NCI-H774 (cell line): ENCODE measurements at places on chromosomes 3 and 15.
A peak's percentile ranks its signal among the peaks of the same experiment; 100 is the strongest.

GRCh38 chr15:38080651-38081275, 146.3 kb downstream of the TMCO5A start:
- no peak for DNase-seq

- no peak for DNase-seq
Measured at GRCh38 chr15:48426941-48427340, 95.7 kb downstream of the DUT start.

DNA sequence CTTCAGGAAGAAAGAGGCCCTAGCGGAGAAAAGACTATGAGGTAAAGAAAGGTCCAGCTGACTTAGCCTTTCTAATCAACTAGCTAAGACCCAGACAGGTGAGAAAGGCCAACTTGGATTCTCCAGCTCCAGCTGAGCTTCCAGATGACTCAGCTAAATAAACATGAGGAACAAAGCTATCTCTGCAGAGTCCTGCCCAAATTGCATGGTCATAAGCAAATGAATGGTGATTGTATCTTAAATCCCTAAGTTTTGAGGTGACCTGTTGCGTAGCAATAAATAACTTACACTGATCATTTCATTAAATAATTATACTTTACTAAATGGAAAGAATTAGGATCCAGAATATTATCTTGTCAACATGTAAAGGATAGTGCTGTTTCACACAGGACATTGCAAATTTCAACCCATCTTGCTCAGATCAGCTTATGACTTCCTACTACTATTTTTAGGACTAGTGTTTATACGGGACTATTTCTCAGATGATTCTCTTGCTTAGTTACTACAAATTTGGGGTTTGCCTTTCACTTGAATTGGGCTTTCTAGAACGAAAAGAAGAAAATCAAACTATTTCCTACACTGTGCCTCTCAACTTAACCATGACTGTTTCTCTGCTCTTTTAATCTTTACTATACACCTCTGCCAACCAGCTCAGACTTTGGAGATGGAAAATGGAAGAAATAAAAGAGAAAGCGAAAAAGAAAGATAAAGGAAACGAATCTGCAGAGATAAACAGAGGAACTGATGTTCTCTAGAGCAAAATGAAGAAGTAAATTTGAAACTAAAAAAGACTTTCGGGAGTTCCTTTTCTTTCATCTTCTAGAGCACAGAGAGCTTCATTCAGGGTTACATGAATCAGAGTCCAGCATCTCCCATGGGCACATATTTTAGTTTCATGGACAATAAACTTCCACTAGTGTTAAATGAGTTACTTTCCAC, 6.6 kb upstream of the ADGRG7 start:
- no peak for DNase-seq

- DNase-seq = no peak
Measured at GRCh38 chr3:96266395-96267190, 547.8 kb upstream of the EPHA6 start.

- no peak for DNase-seq
Measured at GRCh38 chr3:151501171-151501922, 40.5 kb upstream of the IGSF10 start.

- DNase-seq = no peak
Measured at GRCh38 chr3:126350502-126351085, 6.6 kb downstream of the KLF15 start.

DNA sequence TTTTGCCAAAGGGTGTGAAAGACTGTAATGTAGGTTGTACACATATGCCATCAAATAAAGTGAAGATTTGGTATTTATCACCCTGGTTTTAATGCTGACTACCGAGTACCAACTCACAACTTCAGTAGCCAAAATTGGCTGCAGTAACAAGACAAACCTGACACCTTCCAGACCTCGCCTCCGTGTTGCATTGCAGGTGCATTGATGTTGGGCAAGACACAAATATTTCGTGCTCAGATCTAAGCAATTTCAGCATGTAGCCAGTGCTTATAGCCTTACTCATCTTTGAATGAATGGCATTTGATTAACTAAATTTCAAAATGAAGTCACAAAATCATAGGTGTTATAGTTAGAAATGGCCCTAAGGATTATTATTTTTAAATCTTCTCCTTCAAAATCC, 400.2 kb downstream of the SOX2 start:
- no peak for DNase-seq

DNA sequence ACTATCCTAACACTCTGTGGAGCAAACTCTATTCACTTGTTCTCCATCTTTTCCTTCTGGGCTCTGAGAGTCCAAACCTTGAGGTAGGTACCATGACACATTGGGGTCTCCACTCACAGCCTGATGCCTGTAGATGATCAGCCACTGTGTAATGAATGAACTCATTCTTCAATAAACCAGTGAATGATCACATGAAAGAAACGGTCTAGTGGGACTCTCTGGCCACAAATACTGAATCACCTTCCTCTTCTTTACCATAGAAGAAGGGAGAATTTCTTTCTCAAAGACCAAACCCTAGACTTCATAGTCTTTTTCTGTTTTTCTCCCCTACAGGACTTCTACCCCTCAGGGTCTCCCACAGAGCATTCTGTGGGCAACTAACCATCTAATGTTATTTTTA, 20.5 kb upstream of the ABHD2 start:
- DNase-seq = no peak

DNA sequence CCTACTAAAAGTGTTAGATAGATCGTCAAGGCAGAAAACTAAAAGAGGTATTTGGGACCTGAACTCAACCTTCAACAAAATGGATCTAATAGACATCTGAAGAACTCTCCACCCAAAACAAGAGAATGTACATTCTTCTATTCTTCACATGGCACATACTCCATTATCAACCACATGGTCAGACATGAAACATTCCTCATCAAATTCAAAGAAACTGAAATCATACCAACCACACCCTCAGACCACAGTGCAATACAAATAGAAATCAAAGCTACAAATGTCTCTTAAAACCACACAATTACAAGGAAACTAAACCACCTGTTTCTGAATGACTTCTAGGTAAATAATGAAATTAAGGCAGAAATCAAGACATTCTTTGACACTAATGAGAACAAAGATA, 984.1 kb upstream of the GBE1 start:
- no peak for DNase-seq

DNA sequence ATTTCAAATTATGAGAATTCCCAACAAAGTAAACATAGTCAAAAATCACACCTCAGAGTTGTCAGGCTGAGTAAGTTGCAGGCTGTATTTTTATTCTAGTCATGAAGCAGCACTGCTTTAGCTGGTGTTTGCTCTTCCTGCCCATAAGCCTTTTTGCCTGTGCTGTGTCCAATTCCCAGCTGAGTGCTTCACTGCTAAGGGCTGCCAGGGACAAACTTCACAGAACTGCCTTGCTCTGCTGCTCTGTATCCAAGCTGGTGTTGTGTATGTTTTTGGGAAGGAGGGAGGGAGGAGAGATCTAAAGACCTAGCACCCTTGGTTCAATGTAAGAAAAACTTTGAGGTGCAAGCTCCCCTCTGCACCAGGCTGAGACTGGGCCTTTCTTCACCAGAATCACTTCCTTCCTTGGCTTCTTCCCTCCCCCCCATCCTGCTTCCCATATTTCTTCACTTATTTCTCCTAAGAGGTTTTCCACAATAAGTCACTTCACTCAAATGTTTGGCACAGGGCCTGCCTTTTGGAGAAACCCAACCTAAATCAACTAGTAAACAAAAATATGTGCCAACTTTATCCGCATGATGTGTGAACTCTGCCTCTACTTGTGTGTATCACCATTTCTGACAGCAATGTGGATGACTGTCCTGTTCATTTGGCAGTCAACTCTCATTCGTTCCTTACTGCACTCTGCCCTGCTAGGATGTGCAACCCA, 156.1 kb downstream of the TBL1XR1 start:
- peak; percentile 35 for DNase-seq

DNA sequence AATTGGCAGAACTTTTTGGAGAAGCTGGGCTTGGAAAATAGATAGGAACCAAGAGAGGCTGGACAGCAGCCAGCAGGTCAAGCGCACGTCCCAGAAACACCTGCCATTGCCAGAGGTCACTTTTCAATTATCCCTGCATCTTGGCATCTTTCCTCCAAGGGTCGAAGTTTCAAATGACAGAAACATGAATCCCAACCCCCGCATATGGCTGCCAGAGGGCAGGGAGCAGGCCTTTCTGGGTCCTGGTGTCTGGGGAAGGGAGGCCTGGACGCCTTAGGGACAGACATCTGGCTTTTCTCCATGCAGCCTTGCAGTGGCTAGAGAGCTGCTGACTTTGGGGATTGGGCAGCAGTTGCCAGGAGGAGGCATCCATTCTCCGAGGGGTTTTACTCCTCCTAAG, 164.5 kb upstream of the TPM1 start:
- DNase-seq = no peak

GRCh38 chr15:60373745-60374144, 24.0 kb downstream of the ANXA2 start:
- DNase-seq = no peak

- peak; percentile 71 for DNase-seq
Measured at GRCh38 chr3:43894176-43895049, 203.7 kb downstream of the ABHD5 start.

DNA sequence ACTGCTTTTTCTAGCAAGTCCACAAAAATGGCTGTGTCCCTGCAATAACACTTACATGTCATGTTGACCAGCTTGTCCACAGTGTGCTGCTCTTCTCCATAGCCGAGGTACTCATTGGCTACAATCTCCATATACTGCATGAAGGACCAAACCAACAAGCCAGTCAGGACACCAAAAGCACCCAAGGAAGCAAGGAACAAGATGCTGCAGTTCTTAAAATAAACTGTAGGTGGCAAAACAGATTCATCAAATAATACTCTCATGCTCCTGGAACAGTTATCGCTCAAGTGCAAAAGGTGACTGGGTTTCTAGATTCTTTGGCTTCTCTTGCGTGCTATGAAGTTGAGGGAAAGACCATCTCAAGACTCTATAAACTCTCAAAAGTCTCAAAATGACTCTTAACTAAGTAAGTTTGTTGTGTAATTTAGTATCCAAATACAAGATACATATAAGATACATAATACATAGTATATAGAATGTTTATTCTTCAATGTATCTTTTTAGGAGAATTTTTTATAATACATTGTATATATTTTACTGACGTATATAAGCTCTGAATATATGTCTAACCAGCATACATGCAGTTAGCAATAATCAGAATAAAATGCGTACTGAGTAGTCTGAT, 57.0 kb downstream of the NEK10 start:
- peak; percentile 41 for DNase-seq

DNA sequence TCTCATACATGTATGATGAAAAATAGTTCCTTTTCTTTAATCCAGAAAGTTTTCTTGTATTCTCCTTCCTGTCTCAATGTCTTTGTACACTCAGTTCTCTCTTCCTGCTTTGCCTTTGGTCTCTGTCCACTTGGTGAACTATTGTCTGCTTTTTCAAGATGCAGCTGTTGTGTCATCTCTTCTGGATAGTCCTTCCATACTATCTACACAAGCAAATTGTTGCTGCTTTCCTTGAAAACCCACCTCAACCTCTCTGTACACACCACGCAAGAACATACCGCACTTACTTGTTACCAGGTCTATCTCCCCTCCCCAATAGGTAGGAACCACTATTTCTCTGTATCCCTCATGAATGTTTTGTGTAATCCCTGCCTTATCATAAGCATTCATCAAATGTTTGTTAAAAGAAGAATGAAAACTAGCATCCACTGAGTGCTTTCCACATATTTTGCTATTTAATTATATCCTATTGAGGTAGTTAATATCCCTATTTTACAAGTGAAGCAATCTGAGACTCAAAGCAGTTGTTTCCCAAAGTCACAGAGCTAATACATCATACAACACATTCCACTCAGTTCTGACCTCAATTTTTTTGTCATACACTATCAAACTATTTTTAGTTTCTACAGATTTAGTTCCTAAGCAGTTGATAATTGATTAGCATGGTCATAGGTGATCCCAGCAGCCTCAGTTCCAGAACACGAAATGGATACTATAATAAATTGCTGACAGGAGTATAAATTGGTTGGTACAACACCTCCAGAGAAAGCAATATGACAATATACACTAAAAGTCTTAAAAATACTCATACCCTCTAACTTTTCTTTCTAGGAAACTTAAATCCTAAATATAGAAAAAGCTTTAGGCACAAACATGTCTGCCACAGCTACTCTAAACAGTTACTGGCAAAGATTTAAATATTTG, 19.6 kb downstream of the HACL1 start:
- no peak for DNase-seq

GRCh38 chr3:100984308-100984707, 8.9 kb downstream of the ABI3BP start:
- no peak for DNase-seq

DNA sequence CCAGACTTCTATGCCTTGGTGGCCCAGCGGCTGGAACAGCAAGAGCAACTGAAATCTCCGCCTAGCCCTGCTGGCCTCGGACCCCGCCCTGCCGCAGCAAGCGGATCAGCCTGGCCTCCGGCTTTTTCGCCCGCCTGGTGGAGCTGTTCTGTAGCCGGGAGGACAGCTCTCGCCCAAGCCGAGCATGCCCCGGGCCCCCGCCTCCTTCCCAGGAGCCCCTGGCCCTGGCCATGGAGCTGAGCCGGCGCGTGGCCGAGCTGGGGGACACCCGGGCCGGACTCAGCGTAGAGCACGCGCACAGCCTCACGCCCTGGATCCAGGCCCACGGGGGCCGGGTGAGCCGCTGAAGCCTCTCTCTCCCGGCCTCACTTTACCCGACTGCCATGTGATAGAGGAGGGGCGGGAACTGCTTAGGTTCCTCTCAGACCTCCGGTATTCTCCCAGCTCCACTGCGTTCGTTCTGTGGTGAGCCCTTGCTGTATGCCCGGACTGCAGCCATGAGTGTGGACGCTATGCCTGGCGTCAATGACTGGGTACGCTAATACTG, 24.1 kb upstream of the MRPL3 start:
- DNase-seq = peak; percentile 63

DNA sequence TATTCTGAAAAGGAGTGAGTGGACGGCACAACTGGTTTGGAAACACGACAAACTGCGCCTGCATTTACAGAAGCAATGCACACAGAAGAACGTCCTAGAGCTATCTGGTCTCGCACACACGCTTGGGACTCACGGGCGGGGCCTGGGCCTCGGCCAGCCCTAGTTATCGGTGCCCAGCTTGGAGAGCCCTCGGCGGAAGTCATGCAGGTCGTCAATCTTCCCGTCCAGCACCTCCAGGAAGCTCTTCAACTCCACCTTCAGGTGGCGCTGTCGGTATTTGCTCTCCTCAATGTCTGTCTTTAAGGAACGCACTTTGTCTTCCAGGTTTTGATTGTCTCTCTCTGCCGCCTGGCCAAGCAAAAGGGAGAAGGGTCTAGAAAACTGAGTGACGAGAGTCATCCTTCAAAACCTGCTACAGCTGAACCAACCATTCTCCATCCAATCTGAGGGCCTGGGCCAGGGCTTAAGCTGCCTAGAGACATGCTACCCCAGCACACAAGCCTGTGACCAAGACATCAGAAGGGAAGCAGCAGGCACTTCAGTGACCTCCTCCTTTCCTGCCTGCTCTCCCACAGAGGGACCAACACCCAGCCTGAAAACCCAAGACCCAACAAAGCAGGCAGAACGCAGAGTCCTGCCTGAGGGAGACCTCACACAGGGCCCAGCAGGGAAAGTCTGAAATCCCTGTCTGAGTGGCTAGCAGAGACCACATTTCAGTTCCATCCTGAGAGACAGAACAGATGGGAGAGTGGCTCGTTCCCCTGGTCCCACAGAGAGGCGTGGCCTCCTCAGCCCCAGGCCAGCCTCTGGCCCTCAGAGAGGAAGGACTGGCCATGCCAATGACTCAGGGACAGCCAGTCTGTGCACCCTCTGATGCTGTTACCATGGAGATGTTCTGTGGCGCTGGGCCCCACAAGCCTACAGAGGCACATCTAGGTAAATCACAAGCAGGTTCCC, 40.4 kb downstream of the WHAMM start:
- DNase-seq = peak; percentile 56

GRCh38 chr15:100713163-100713867, 110.9 kb downstream of the ASB7 start:
- no peak for DNase-seq
